ENCODE measurements at places on chromosomes 3 and 15.

GRCh38 chr3:62378311-62378789, 5.0 kb upstream of the FEZF2 start:
- DNase-seq, result no peak

- peak; percentile 72 for DNase-seq
Observed at GRCh38 chr3:30631243-30631904, 25.0 kb downstream of the TGFBR2 start.

GRCh38 chr3:168161696-168162095, 66.0 kb upstream of the GOLIM4 start:
- no peak for DNase-seq

GRCh38 chr3:10085738-10086137, 22.3 kb downstream of the FANCD2OS start:
- DNase-seq, result no peak

DNA sequence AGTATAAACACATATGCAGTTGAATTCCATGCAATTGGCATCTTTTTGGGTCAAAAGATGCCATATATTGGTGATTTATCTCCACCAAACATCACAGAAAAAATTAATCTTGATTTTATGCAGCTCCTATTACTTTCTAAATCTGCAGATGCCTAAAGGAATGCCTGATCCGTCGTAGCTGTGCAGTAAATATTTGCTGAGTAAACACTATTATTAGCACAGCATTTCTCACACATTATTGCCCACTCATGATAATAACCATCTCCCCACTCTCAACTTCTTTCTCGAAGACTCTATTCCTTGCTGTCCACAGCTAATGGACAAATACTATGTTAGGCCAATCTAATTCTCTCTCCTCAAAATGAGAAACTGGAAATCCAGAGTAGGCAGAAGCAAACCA, 625.2 kb downstream of the ZIC1 start:
- no peak for DNase-seq

DNA sequence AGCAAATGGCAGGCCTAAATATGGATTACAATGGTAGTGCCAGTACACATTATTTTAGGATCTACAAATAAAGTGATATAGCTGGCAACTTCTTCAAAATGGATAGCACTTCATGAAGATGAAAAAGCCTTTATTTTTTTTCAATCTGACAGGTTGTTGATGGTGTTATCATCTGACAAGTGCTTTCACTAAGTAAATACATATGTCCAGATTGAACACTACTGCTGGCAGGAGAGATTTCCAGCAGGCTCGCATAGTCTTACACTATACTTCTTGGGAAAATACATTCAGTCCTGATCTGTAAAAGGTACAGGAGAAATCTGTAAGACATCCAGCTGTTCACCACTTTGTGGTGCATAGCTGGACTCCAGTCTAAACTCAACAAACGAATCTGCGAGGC, 50.9 kb upstream of the ALCAM start:
- no peak for DNase-seq

DNA sequence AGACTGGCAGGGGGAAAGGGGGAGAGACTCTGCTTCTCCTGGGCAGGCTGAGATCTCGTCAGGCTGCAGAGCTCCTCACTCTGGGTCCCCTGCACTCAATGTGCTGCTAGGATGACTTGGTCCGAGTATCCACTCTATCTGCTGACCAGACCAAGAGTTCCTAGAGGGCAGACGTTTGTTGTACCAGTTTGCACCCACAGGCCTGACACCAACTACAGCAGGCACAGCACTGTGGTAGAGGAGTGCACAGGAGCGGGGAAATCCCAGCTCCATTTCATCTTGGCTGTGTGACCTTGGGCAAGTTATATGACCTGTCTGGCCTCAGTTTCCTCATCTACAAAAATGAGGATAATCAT, 29.0 kb downstream of the CCDC12 start:
- no peak for DNase-seq

- no peak for DNase-seq
Observed at GRCh38 chr3:52967398-52967797, 70.0 kb upstream of the STIMATE start.

GRCh38 chr3:147393943-147394883, 12.1 kb downstream of the ZIC4 start:
- no peak for DNase-seq

GRCh38 chr3:107213044-107213669, 164.1 kb upstream of the CCDC54 start:
- DNase-seq, result no peak

- DNase-seq, result no peak
Observed at GRCh38 chr3:15404767-15405166, 22.6 kb downstream of the METTL6 start.

DNA sequence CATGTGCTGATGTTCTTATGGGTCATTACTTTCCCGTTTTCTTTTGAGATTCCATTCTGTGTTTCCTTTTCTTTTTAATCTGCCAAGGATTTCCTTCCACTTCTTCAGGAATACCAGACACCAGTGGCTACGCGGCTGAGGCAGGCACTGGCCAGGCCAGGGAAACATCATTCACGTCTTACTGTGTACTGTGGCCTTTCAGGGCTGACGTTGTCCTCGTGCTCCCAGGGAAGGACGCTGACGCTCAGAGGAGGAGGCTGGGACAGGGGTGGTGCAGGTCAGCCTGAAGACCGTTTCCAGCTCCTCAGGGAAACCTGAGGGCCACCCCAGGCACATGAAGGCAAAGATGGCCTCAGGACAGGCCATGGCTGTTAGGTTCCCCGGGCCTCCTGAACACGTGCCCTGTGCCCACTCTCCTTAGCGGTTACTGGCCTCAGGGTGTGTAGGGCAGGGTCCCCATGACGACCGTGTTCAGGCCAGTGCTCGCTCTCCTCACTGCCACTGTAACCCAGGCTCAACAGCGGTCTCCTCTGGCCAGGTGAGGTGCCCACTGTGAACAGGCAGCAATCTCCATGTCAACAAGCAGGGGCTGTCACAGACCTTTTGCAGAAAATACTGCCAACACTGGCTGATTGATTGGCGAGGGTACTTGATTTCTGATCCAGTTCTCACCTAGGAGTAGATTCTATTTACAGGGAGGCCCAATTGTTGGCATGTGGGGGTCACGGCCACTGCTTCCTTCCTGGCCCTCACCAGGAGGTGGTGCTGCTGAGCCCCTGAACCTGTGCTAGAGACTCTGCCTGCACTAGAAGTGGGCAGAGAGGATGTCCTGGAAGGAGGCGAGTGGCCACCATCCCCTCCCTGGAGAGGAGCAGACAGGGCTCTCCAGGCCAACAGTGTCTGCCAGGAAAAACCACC, 169.5 kb downstream of the ATP10A start:
- DNase-seq, result no peak

- peak; percentile 84 for DNase-seq
Observed at GRCh38 chr3:52245322-52246263, at the start of gene PPM1M. PPM1M (plus strand) TSS chr3:52245759; CDS start chr3:52245825, 66 bp downstream.

GRCh38 chr3:55902221-55902900, 415.3 kb upstream of the WNT5A start:
- DNase-seq, result no peak

- DNase-seq, result no peak
Observed at GRCh38 chr15:77118882-77119321, 48.0 kb upstream of the TSPAN3 start.

DNA sequence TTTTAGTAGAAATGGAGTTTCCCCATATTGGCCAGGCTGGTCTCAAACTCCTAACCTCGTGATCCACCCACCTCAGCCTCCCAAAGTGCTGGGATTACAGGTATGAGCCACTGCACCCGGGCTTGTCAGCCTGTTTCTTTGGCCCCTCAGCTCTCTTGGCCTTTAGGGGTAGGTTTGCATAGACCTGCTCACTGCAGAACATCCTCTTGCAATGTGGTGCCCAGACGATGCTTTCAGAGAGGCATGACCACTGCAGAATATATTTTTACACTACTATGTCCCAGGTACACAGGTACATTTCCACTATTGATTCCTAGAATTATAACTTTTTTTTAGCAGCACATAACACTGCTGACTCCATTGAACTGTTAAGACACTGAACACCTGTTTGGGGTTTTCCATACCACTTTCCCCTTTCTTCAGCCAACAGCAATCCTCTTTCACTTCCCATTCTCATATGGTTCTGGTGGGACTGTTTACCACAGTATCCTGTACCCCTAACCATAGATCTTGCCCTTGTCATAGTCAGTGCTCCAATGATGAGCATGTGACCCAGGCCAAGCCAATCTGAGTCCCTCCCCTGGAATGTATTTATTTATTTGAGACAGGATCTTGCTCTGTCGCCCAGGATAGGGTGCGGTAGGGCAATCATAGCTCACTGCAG, 21.1 kb downstream of the CCDC32 start:
- no peak for DNase-seq

- no peak for DNase-seq
Observed at GRCh38 chr3:133595341-133595740, 21.9 kb downstream of the CDV3 start.

- DNase-seq, result no peak
Observed at GRCh38 chr15:96122077-96123027, 208.1 kb upstream of the NR2F2 start.

DNA sequence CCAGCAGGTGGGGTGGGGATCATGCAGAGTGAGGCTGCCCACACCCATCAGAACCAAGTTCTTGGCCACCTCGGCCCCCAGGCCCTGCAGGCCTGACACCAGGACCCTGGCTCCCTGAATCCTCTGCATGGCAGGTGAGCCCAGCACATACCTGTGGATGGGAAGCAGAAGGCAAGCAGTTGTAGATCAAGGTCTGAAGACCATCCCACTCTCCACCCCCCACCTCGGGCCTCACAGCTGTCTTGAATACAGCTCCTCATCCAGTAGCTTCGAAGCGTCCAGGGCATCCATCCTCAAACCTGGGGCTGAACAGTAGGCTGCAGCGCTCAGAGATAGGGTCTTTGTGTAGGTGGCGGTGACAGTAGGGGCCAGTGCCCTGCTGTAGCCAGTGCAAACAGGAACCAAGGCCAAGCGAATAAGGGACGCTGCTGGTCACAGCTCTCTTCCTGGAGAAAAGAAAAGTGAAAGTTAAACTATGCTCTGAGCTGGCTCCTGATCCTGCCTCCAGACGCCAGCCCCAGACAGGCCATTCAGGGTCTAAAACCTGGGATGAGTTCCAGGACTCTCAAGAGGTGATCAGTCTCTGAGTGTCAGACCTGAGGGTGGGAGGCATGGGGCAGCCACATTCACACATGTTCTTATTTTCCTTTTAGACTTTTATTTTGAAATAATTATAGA, at the start of gene UBA7:
UBA7 (minus strand) TSS at position 457 of the 678 bp plus-strand sequence; CDS start at position 291, 166 bp downstream.
- DNase-seq, result peak; percentile 12

DNA sequence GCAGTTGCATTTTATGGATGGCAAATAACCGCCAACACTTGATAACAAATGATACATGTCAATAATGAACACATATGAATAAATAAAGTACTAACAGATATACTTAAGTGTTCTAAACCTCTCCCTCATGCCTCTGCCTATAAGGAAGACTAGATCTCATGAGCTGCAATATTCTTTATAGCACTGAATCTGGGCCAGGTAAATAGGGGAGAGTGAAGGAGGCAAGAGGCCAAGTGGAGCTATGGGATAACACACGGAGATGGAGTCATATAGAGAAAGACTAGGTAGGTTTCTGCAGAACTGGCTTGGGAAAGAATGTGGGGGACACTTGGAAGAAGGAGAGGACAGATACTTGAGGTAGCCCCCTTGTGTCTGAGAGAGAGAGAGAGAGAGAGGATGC, 354.2 kb upstream of the CFAP20DC start:
- DNase-seq, result no peak

DNA sequence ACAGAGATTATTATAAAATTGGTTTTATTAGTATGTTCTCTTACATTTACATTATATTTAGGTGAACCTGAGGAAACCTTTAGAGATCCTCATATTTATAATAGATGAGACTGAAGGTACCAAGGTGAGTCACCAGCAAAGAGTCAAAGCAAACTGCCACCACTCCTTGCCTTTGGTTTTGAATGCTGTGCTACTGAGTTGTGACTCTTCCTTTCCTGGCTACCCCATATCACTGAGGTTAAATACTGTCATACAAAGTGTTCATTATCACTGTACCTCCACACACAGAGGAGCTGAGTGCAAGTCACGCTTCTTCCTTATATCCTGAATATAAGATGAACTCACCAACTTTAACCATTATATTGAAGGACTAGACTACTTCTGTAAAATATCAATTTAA, 168.2 kb downstream of the CBLB start:
- DNase-seq, result no peak

- DNase-seq, result peak; percentile 74
Observed at GRCh38 chr3:13420831-13421765, 976 bp upstream of the NUP210 start.

- no peak for DNase-seq
Observed at GRCh38 chr15:89673165-89673512, 6.0 kb downstream of the PLIN1 start.

DNA sequence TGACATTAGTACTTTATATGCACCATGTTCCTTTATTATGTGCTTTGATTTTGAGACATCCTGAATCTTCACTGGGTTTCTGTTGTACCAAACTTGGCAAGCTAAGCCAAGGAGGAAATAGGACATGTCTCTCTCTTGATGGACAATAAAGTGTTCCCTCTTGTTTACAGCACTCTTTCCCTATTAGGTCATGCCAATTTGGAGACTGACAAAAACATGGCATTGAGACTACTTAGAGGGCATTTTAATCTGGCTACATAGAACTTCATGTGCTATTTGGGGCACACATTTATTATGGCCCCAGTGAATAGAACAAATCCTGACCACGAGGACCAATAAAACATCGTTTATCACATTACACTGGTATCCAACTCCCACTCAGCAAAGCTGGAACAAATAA, 85.3 kb upstream of the TNFSF10 start:
- DNase-seq, result no peak

- no peak for DNase-seq
Observed at GRCh38 chr3:31067004-31067403, 172.5 kb upstream of the GADL1 start.

- no peak for DNase-seq
Observed at GRCh38 chr15:86558252-86558651, 478.6 kb downstream of the AGBL1 start.

DNA sequence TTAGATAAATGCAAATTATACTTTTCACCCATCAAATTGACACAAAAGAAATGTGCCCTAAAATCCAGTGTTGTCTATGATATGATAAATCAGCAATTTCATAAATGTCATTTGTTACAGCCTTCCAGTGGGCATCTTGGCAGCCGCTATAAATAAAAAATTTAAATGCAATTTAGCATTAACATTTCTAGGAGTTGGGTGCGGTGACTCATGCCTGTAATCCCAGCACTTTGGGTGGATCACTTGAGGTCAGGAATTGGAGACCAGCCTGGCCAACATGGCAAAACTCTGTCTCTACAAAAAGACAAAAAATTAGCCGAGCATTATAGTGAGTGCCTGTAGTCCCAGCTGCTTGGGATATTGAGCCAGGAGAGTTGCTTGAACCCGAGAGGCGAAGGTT, 65.9 kb upstream of the POMGNT2 start:
- DNase-seq, result no peak

DNA sequence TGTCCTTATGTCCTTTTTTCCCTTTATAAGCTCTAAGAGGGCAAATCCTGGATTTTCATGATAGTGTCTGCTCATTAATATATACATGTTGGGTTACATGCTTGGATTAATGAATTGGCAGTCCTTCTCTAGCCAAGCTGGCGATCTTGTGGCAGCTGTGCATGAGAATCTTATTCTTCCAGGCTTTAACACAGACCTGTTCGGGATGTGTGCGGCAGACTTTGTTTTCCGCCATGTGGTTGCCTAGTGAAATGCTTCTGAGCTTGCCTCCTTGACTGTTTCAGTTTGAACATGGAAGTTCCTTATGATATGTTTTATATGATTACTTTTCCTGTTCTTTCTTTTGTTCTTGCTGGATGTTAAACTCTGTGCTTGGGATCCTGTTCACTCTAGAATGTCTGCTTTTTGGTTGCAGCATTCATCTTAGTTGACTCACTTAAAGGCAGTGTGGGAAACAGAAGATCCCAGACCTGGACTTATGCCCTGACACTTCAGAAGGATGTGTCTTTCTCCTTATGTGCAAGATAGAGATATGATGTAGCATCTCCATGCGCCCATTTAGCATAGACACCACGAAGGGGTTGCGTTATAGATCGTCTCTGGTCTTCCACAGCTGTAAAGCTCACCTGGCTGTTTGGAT, 7.2 kb downstream of the CHCHD6 start:
- DNase-seq, result no peak
